Kidney (tissue), 22 donors: ENCODE measurements at places on chromosomes 1 and 21.

GRCh38 chr1:156904187-156904959, 10.9 kb downstream of the PEAR1 start:
- DNase-seq: no peak

DNA sequence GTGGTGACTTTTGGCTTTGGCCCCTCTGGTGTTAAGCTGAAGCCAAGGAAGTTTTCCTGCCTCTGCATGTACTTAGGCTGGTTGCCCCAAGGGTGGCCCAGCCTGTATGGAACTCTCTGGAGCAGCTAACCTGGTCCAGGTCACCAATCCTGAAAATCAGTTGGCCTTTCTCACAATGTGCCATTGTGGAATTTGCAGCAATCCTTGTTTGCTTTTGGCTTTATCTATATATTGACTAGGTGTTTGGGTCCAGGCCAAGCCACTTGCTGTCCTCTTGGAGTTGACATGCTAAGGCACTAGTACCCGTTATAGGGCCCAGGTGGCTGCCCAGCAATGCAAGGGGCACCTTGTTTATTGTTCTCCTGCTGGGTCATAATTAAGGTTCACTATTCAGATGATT, 124.6 kb downstream of the CAMTA1 start:
- DNase-seq: no peak

GRCh38 chr1:109239409-109240068, 9.8 kb upstream of the CELSR2 start:
- peak; percentile 45 for DNase-seq

DNA sequence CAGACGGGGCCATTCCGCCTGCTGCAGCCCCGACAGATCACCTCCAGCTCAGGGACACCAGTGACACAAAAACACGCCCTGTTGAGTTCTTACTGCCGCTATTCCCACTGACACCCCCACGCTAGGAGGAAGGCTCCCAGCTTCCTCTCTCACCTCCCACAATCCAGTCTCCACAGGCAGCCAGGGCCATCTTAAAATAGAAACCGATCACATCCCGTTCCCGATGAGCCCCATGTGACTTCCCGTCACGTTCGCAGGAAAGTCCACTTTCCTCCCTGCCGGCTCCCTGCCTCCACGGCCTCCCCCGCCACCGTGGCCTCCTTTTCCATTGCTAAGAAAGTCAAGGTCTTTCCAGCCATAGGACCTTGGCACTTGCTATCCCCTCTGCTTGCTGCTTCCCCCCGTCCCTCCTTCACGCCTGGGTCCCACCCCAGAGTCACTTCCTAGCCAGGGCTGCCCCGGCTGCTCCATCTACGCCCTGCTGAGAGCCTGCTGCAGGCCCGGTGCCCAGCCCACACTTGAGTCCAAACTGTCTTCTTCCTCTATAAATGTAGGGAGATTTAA, 24.0 kb upstream of the DDOST start:
- no peak for DNase-seq

DNA sequence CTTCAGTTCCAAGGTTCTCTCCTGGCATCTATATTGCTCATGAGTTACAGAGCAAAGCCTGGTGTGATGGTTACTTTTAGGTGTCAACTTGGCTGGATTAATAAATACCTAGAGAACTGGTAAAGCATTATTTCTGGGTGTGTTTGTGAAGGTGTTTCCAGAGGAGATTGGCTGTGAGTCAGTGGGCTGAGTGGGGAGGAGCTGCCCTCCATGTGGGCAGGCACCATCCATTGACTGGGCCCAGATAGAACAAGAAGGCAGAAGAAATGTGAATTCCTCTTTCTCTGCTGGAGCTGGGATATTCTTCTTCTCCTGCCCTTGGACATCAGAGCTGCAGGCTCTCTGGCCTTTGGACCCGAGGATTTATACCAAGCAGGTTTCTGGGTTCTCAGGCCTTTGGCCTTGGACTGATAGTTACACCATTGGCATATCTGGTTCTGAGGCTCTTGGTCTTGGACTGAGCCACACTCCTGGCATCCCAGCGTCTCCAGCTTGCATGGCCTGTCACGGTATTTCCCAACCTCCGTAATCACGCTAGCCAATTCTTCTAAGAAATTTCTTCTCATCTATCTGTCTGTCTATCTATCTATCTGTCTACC, 44.5 kb downstream of the B3GALT5 start:
- peak; percentile 7 for DNase-seq

DNA sequence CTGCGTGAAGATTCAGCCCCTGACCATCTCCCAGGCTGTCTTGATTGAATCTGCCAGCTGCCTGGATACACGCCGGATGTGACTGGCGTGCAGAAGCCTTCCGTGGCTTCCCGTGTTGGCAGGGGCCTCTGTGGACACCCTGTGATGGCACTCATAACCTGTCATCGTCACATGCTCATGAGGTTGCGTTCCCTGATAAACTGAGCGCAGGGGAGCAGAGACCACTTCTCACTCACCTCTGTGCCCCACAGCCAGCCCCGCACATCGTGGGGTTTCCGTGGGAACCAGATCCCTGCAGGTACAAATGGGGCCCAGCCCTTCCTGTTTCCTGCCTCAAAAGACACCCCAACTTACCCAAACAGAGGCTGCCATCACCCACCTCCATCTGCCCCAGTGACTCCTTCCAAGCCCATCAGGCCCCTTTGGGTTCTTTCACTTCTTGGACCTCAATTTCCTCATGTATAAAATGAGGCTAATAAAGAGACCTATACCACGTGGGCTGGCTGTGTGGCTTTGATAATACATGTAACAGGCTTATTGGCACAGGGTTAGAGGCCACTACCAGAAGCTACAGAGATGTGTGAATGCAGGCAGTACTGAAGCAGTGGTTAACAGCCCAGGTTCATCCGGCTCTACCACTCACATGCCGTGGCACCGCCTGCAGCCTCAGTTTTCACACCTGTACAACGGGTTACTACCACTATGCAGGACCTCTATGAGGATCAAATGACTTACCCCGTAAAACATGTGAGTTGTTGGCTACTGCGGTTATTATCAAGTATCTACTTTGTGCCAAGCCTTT, 23.6 kb downstream of the HTR6 start:
- DNase-seq: no peak

DNA sequence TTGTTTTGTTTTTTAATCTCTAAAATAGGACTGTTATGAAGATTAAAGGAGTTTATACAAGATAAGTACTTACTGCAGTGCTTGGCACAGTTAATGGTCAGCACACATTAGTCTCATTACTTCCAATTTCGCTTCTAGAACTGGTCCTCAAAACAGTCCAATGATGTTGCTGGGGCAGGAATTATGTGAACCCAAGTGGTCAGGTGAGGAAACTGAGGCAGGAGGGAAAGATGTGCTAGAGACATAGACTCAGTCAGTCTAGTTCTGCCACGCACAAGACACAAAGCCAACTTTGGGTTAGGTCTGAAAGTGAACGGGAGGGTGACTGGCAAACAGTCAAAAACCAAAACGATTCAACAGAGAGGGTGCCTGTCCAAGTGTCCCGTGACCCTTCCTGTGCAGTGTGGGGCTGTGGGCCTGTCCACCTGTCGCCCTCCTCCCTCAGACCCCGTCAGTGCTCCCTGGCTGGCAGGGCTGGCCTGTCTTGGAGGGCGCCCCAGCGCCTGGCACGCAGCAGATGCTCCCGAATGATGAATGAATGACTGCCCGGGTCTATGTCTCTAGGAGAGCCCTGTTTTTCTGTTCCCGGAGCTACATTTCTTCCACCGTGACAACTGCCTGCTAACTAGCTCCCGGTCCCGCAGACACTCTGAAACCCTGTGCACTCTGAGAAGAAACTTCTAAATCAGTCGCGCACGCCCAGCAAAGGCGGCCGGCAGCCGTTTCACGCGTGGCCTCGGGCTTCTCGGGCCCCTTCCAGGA, 2.4 kb downstream of the LRP8 start:
- DNase-seq: peak; percentile 83

GRCh38 chr1:28129150-28129549, 40.7 kb upstream of the EYA3 start:
- no peak for DNase-seq

- no peak for DNase-seq
These were observed 122.2 kb upstream of the ADGRL4 start for GRCh38 chr1:79128722-79129121.

DNA sequence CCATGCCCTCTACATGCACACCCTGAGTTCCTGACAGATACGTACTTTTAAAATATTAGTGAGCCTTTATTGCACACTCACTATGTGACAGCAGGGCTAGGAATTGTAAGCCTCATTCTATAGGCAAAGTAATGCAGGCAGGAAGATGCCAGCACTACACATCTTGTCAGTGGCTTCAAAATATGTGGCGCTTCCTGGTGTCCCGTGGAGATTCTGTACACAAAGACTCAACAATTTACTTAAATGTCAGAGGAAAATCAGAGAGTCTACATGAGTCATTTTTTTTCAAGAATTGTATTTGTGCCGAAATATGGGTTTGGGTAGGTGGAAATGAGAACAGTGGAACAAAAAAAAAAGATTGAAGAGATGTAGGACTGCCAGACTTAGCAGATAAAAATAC, 27.6 kb downstream of the RNASEL start:
- DNase-seq: no peak

GRCh38 chr1:184027826-184028695, 9.5 kb downstream of the COLGALT2 start:
- no peak for DNase-seq

- no peak for DNase-seq
These were observed 255.0 kb upstream of the SNX7 start for GRCh38 chr1:98406352-98407088.

DNA sequence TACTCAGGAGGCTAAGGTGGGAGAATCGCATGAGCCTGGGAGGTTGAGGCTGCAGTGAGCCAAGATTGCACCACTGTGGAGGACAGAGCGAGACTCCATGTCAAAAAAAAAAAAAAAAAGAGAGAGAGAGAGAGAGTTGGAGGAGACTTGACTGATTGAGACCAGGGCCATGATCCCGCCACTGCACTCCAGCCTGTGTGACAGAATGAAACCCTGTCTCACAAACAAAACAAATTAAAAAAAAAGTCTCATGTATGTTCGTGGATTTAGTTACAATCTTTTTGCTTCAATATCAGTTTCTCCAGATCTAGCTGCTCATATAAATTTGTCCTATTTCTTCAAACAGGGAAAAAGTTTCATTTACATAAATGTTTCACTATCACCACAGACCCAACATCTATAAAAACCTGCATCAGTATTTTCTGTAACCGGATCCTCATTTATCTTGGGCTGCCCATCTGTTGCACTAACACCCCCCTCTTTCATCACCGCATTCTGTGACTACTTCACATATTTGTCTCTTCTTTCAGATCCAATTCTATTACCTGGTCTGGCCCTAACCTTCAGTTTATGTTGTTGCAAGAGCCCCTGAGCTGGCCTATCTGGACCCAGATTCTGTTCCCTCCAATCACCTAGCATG, 127.0 kb downstream of the GREM2 start:
- DNase-seq: no peak

GRCh38 chr1:182410620-182411273, 10.3 kb upstream of the TEDDM1 start:
- no peak for DNase-seq

DNA sequence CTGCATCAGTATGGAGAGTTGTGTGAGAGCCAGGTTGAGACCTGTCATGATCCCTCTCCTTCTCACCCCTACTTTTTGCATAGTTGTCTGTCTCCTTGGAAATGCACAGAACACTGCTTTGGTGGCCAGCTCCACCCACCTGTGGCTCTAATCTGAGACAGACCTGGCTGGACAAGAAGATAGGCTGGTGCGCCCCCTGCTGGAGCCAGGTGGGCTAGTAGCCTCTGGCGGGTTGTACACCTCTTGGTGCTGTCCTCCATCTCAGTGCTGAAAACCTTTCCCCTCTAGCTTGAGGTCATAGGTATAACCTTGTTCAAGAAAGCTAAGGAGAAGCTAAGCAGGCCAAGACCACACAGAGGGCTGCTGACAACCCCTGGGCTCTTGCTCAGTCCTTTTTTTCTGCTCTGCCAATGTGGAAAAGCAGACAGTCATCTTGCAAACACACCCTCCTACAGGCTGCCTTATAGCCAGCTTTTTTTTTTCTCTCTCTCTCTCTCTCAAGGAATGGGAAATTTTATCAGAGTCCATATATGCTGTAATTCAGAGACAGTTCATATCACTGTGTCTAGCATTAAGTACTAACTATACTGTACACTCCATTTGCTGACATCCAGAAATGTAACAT, 58.8 kb upstream of the SPATA6 start:
- DNase-seq: no peak

DNA sequence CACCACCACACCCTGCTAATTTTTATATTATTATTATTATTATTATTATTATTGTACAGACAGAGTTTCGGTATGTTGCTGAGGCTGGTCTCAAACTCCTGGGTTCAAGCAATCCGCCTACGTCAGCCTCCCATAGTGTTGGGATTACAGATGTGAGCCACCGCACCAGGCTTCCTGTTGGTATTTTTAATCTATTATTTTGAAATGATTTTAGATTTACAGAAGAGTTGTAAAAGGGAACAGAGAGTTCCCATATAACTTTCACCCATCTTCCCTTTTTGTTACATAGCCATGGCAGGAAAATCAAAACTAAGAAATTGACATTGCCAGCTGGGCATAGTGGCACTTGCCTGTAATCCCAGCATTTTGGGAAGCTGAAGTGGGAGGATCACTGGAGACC, 42.9 kb upstream of the CITED4 start:
- no peak for DNase-seq

DNA sequence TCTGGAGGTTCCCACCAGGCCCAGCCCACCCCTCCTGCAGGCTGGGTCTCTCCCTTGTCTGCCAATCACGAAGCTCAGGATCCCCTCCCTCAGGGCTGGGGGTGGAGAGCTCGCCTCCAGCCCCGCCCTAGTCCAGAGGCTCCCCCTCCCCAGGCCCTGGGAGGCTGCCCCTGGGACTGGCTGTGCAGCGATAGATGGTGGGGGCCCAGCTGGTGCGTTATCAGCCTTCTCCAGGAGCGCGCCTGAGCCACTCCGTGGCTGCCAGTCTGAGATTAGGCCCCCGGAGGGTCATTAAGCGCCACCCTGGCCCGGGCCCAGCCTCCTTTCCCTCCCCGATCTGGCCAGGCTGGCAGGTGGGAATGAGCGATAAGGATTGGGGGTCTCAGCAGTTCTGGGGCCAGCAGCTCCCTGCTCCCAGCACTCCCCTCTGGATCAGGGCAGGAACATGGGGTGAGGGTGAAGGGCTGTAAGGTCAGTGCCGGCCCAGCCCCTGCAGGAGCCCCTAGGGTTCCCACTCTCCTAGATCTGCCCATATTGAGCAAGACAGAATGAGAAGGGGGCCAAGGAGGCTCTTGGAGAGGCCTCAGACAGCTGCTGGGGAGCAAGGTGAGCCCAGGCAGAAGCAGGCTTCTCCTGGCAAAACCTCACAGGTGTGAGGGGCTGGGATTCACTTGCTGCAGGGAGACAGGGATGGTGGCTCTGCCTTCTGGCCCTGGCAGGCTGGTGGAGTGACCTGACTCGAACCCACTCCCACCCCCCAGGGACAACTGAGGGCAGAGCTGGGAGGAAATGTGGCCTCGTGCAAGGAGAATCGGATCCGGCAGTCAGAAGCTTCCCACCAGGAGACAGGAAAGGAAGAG, 8.5 kb downstream of the PDZK1IP1 start:
- no peak for DNase-seq

- no peak for DNase-seq
These were observed 97.1 kb downstream of the ENAH start for GRCh38 chr1:225555821-225556220.

- no peak for DNase-seq
These were observed 25.2 kb downstream of the TP73 start for GRCh38 chr1:3677484-3677883.
